SK-N-SH (cell line): ENCODE measurements at places on chromosomes 6 and 20. TPM values are rescaled to one million over a fixed set of nuclear protein-coding genes. Genes with fewer than 3 reads are reported as not detected.

GPX5 gene
- not detected in 2 replicates for polyA plus RNA-seq

ADGB gene
- polyA plus RNA-seq = not detected in 2 replicates

FAXC gene
- 9.0 and 9.1 TPM in 2 replicates for polyA plus RNA-seq

WFDC12 gene
- polyA plus RNA-seq = not detected in 2 replicates

DNA sequence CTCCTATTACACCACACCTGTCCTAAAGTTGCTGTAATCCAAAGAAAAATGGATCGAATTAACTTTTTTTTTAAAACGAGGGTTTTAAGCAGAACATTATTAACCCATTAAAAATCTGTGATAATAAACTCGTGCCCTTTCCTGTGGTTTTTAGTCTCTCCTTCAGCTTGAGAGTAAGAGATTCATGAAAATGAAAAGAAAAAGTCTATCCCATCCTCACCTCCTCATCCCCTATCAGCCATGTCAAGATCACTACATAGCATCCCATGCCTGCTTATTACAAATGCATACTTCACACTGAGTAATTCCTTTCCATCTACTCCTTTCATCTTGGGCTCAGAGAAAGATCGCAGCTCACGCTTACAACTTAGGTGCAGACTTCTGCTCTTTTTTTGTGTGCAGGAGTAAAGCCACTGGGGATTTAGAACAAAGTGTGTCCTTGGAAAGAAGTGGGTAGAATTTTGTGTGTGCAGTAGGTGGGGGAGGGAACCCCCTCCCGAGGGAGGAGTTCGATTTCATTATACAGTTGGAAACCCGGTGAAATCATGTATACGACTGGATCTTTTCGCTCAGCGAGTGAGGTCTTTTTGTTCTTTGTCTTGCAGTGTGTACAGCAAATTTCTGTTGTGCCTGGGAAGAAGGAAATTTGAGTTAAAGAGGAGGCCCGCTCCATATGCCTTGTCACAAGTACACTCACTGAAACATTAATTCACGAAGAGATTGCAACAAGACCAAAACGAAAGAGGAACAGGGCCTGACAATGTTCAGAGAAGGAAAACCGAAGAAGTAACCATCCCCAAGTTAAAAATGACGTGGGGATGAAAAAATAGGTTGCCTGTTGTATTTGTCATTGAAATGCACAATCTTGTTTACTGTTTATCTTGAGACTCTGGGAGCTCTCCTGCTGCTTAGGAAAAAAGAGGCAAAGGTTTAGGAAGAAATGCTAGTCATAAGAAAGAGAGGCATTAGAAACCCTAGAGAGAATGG, 146.5 kb upstream of the ZNF217 start:
- no peak for DNase-seq

DNA sequence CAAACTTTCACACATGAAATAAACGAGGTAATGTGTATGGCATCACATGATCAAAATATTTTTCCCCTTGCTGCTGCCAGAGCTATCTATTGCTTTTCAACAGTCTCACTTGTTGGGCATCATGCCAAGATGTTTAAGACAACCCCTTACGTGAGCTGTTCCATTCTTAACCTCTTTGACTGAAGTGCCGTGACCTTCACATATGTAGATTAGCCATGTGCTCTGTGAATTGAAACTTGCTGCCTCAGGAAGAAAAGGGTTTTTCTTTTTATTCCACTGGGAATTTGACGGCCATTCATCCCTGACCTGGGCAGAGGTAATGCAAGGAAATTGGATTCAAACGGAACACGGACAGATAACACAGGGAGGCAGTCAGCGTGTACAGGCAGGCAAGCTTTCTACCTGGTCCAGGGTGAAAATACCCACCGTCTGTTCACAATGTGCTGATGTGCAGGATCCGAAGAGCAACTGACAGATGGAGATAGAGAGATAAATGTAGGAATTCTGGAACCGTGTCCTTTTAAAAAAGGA, 14.2 kb downstream of the ARID1B start:
- DNase-seq = peak; percentile 57

- DNase-seq = no peak
Measured at GRCh38 chr6:35049156-35049735, 91.9 kb downstream of the TCP11 start.

- DNase-seq = no peak
Measured at GRCh38 chr20:24806705-24807676, 142.1 kb upstream of the CST7 start.

DNA sequence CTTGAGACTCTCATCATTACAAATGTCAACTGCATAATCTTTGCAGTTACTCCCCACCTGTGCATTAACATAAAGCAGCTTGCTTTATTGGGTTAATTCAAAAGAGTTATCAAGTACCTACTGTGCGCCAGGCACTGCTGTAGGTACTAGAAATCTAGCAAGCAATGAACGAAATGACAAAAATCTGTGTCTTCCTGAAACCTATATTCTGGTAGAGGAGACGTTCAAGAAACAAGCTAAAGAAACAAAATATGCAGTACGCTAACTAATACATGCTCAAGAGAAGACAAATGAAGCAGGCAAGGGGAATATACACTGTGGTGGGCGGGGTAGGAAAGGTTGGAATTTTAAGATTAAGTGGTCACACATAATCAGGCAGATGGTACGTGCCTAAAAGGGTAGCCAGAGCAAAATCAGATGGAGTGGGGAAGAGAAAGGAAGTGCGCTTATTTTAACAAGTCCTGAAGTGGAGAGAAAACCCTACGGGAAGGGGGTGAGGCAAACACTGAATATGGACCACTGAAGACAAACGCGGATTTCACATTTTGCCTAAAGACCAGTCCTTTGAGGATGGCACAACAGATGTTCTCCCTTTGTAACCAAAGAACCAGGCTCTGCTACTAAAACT, 1.2 kb downstream of the ELOVL2 start:
- DNase-seq = peak; percentile 30

GRCh38 chr20:61699495-61700374, 365.9 kb downstream of the TAF4 start:
- peak; percentile 52 for DNase-seq

- DNase-seq = no peak
Measured at GRCh38 chr6:49430866-49431265, 32.2 kb downstream of the MMUT start.

GRCh38 chr6:68572525-68572924, 62.6 kb upstream of the ADGRB3 start:
- DNase-seq = peak; percentile 11

DNA sequence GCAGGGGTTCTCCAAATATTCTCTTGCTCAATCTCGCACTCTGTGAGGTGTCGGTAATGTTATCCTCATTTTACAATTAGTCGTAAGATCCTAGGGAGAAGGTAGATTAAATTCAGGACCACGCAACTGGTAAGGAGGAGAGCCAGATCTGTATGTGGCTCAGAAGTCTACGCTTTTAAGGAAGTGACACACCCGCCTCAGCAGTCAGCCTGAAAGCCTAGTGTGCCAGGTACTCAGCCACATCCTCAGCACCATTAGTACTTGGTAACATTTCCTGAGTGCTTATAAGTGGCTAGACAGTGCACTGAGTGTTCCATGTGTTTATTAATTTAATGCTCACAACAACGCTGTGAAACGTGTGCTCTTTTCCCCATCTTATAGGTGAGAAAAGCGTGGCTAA, 63.7 kb downstream of the DHX35 start:
- DNase-seq = no peak

GRCh38 chr20:25084626-25085187, 2.8 kb upstream of the VSX1 start:
- no peak for DNase-seq

DNA sequence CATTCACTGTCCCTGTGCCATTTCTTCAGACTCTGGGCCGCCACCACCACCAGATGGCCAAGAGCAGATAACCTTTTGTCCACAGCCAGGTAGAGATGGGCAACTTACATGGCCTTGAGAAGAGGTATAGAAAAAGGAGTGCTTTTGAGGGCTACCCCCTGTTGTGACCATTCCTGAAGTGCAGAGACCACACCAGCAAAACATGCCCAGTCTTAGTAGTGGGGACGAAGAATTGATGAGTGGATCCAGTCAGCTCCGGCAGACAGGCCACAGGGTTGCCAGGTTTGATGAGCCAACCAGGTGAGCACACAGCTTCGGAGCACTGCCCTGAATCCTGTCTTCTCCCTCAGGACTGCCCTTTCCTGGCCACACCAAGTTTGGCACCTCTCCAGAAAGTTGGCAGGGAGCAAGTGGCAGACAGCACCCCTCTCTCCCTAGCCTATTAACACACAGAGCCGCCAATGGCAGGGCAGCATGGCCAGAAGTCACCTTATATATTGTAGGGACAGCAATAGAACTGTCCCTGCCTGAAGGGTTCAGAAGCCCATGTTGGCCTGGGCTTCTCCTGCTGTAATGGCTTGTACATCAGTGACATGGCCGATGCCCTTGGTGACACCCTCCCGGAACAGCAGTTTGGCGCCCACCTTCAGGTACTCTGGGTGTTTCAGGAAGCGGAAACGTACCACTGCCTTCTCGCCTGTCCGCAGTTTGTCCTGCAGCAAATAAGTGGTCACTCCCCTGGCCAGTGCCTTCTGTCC, 7.8 kb downstream of the GTPBP2 start:
- DNase-seq = no peak

- DNase-seq = no peak
Measured at GRCh38 chr6:106255306-106255705, 70.3 kb downstream of the ATG5 start.

GRCh38 chr20:23605867-23606651, at the start of gene CST9:
Gene CST9, minus strand, starts transcription at chr20:23605917. Its CDS starts 53 bp downstream, at chr20:23605864.
- DNase-seq = no peak

- DNase-seq = no peak
Measured at GRCh38 chr6:19245656-19246055, 591.5 kb upstream of the ID4 start.

DNA sequence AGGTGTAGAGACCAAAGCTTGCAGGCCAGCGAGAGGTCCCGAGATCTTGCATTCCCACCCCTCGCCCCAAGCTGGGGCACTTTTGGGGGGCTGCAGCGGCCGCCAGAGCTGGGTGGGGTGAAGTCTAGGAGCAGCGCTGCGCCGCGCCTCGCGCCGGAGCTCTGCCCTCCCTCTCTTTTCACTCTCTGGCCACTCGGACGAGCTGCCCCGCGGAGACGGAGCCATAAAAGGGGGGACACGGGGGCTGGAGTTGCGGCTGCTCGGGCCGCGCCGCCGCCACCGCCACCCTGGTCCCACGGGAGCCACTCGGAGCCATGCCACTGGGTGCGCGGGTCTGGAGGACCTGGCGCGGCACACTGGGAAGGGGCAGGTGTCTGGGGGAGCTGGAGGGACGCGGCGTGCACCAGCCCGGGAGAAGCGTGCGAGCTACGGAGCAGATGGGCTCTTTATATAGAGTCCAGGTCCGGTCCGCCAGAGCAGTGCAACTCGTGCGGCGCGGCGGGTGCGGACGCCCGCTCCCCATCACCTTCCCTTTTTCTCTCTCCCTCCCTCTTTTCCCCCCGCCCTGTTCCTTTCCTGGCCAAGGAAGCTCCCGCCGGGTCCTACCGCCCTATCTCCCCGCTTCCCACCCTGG, 687 bp upstream of the HTR1B start:
- DNase-seq = no peak

GRCh38 chr6:88890394-88890793, 73.0 kb downstream of the RNGTT start:
- DNase-seq = no peak

DNA sequence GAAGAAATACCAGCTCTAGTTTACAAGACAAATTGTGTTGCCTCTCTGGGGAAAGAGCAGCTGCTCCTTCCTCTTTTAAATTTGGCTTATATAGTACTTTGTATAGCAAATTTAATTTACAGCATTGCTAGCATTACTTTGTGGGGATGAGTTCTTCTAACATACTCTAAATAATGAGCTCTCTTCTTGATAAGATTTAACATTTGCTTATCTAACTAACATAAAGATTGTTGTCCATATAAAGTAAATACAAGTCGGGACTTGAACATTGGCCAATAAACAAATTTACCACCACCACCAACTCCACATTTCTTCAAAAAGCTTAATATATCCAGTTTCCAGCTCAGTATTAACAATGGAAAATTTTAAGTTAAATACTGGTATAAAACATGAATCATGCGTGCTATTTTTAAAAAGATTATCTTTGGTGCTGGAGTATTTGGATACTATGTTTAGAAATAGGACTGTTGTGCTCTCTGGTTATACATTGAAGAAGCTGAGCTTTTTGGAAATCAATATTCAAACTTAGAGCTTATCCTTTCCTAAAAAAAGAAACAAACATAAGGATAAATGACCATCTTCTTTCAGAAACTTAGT, 1146.9 kb upstream of the GJE1 start:
- no peak for DNase-seq

DNA sequence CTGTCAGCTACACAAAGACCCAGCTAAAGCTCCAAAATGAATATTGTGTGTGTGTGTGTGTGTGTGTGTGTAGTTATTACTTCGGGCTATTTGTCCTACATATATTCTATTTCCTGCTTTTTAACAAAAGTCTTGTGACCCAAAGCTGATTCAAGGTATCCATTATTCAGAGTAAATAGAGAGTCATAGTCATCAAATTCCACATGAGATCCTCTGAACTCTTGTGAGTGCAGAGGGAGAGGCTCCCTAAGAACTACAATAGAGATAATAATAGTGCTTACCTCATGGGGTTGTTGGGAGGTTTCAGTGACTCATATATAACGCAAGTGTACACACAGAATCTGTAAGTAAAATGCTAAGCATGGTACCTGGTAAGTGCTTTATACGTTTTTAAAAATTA, 95.6 kb upstream of the SHLD1 start:
- no peak for DNase-seq

DNA sequence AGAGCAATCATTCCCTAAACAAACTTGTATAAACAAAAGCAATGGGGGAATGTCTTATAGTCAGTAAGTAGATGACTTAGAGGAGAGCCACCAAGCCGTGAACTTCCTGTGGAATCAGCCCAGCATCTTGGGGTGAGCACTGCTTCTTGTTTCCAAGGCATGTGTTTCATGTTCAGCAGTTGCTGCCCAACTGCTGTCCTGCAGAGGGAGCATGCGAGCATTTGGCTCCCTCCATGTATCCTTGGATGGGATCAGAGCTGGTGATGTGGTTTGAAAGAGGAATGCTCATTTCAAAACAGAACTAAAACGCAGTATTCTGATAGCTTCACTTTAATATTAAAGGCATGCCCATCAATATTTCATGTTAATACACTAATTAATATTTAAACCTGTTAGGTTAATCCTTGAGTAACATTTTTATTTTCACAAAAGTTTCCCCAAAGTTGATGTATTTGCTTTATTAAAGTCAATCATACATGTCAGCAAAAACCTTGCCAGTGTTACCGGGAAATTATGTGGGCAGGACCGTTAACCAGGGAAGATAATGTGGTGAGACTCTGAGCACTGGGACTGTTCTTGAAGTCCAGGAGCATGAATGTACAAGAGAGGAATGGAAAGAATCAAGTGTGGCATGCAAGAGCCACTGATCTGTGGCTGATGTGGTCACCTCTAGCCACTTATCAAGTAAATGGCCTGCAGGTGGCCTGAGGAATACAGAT, 172.1 kb upstream of the GGTLC1 start:
- DNase-seq = peak; percentile 59

DNA sequence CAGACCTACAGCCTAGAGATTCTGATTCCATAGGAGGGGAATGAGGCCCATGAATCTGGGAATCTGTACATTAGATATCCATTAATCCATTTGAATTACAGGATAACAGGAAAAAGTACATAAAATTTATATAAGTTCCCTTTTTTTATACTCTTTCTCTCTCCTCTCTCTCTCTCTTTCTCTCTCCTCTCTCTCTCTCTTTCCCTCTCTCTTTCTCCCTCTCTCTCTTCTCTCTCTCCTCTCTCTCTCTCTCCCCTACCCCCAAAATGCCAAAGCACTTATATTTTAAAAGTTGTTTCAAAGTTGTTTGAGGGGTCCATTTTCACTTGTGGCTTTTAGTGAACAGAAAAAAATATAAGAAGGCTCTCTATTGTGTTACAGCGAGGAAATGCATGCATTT, 15.1 kb downstream of the TSHZ2 start:
- no peak for DNase-seq

GRCh38 chr6:164185471-164185871, 771.0 kb downstream of the QKI start:
- DNase-seq = no peak

GRCh38 chr6:33419580-33420490, at the start of gene SYNGAP1:
Gene SYNGAP1, plus strand, starts transcription at chr6:33420065. Its CDS starts 200 bp downstream, at chr6:33420265.
- peak; percentile 67 for DNase-seq
